ENCODE measurements at places on chromosomes 2 and 18.
A peak's percentile ranks its signal among the peaks of the same experiment; 100 is the strongest.

- DNase-seq: no peak
Observed at GRCh38 chr2:64035072-64035942, 16.1 kb upstream of the VPS54 start.

- DNase-seq: no peak
Observed at GRCh38 chr2:220005362-220005761, 377.9 kb downstream of the SLC4A3 start.

GRCh38 chr18:13136056-13136903 is 82.3 kb upstream of the LDLRAD4 start:
- no peak for DNase-seq

- DNase-seq: no peak
Observed at GRCh38 chr2:54308186-54308585, 52.2 kb upstream of the TSPYL6 start.

DNA sequence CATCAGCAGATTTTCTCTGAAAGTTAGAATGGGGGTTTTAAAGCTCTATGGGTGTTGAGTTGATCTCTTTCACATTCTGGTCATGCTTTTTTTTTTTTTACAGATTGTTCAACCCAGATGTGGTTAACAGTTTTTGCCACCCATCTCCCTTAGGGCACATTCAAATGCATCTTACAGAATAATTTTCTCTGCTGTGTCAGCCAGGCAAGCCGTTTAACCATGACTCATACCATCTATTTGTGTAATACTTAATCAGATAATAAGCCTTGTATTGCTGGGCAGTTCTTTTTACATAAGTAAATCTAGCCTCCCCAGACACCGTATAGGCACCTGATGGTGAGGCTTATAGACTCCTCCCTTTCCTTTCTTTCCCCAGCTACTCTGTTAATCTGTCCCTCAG is 62.0 kb downstream of the TGIF1 start:
- DNase-seq: no peak

DNA sequence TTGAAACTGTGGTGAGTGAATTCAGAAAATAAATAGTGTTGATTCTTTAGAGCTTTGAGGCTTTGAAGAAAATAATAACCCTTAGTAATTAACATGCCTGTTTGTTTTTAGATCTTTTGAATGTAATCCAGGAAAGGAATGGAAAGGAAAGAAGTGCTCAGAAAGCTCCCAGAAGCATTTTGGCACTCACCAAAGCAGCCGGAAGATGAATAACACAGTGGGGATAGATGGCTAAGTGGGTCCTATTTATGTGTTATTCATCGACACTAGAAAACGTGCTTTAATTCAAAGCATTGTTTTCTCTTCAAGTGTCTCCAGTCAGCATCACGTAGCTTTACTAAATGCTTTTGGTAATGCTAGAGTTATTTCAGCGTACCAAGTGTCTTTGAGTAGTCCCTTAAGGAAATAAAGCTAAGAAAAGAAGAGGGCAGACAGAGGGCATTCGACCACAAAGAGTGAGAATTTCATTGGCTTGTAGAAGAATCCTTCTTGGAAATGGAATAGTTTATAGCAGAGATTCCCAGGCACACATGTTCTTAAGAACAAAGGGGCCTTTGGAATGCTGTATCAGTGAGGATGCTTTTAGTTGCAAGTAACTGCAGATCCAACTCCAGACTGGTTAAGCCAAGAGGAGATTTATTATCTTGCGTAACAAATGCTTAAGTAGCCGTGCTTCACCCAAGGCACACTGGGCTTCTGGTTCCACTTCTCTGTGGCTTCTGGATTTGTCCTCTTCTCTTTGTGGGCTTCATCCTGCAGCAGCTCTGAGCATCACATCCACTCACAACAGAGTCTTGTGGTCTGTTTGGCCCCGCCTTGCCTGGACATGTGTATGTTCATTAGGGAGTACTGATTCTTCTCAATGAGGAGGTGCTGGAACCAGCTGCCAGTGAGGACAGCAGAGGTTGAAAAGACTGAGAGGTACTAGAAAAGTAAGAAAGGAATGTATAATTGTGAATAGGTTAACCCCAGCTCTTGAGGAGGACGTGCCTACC is 63.6 kb upstream of the LTBP1 start:
- no peak for DNase-seq

GRCh38 chr2:119126650-119127049 is 31.9 kb downstream of the C1QL2 start:
- DNase-seq: no peak

- DNase-seq: peak; percentile 83
Observed at GRCh38 chr2:160207804-160208654, 8.0 kb upstream of the ITGB6 start.

DNA sequence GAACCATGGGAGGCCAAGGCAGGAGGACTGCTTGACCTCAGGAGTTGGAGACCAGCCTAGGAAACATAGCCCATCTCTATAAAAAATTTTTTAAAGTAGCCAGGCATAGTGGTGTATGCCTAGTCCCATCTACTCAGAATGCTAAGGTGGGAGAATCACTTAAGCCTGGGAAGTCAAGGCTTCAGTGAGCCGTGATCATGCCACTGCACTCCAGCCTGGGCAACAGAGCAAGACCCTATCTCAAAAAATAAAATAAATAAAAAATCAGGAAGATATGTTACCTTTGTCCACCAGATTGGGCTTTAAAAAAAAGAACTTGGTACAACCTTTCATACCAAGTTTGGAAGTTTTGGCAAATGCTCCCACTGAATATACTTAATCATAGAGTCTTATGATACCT is 35.3 kb downstream of the CFAP210 start:
- no peak for DNase-seq

DNA sequence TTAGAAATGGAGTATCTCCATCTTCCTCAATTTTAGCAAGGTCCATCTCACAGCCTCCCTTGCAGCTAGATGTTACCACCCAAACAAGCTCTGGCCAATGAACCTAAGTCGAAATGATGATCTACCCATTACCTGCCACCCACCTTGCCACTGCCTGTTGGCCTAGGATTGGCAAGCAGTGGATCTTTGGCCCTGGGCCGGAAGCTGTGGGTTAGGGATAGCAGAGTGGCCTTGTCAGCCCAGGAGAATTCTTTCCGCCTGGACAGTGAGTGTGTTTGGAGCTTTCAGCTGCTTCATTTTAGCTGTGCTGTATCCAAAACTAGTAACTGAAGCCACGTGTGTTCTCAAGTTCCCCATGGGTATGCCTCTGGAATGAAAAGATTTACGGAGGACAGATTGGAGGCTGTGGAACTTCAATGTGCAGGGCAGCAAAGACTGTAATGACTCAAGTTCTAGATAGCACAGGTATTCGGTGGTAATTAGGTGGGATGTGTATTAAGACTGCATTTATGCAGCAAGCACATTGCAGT is 7.7 kb upstream of the PARD6G start:
- DNase-seq: no peak

GRCh38 chr18:52408800-52409302 is 68.9 kb downstream of the DCC start:
- DNase-seq: no peak

DNA sequence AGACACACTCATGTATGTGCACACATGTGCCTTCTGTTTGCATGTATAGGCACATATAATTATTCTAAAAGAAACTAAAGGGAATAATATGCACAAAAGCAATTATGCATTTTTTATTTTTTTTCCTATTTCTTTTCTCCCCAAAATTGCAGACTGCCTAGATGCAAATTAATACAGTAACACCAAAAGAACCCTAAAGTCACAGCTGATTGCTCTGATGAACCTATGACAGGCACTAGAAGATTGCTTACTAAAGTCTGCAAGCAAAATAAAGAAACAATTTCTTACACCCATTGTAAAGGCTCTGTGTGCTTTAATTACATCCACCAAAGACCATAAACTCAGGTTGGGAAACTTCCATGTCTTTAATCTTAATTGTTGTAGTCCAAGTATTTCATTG is 7.7 kb upstream of the EML4 start:
- DNase-seq: no peak

- DNase-seq: no peak
Observed at GRCh38 chr2:29238497-29238896, 123.3 kb downstream of the CLIP4 start.

DNA sequence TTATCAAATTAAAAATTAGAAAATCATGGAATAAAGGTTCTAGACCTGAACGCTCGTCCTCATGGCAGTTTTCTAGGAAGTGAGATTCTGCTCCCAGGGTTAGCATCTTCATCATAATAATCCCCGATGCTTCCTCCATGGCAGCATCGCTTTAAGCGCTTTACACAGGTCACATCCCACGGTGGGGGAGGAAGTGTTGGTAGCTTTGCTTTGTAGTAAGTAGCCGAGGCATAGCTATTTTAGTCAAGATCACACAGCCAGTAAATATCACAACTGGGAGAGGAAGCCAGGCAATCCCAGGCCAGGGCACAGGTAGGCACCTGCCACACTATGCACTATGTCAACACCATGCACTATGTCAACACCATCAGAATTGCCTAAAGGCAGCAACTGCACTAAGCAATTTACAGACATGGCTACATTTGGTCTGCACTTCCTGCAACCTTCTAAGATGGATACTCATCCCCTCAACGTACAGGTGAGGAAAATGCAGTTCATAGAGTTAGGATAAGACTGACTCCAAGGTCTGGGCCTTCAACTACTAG is 205.5 kb downstream of the FBXO15 start:
- DNase-seq: no peak

DNA sequence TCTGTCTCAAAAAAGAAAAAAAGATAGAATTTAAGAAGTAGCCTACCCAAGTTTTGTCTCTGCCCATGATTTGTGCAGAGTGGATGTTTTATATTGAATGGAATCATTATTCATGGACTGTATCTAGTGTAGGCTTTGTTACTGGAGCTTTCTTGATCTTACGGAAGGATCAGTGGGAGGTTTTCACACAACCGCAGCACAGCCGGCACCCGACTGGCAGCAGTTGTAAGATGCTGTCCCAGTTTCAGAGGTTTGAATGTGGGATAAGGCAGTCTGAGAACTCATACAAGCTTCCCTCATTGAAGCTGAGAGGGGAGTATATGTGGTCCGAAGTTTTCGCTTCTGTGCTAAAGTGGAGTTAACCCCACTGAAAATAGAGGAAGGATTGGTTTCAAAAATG is 19.7 kb upstream of the SAG start:
- no peak for DNase-seq

GRCh38 chr2:181672255-181673008 is 7.9 kb downstream of the NEUROD1 start:
- no peak for DNase-seq

DNA sequence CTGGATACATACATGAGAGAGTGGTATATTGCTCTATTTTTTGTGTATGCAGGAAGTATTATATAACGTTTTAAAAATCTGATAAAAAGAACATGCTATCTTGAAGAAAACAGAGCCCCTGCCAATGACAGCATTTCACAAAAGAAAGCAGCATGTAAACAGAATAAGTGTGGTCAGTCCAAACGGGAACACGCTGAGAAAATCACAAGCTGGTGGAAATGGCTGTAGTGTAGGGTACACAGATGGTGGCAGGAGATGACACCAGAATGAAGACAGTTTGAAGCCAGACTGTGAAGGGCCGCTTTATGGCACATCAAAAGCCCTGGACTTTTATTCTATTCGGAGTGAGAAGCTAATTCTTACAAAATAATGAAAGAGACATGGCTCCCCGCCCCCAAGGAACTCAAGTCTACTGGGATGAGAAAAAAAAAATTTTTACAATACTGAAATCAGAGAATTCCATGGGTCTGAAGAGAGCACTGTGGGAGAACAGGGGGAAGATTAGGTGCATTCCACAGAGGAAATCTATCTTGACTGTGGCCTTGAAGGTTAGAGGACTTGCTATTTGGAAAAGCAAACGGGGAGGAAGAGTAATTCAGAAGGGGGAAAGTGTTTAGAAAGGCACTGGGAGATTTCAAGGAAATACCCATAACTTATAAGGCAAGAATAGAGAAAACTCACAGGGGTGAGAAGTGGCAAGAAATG is 217.7 kb upstream of the SMAD7 start:
- DNase-seq: no peak

- no peak for DNase-seq
Observed at GRCh38 chr18:23565916-23566547, 20.3 kb downstream of the NPC1 start.

GRCh38 chr2:210167227-210167626 is 4.0 kb downstream of the KANSL1L start:
- no peak for DNase-seq

DNA sequence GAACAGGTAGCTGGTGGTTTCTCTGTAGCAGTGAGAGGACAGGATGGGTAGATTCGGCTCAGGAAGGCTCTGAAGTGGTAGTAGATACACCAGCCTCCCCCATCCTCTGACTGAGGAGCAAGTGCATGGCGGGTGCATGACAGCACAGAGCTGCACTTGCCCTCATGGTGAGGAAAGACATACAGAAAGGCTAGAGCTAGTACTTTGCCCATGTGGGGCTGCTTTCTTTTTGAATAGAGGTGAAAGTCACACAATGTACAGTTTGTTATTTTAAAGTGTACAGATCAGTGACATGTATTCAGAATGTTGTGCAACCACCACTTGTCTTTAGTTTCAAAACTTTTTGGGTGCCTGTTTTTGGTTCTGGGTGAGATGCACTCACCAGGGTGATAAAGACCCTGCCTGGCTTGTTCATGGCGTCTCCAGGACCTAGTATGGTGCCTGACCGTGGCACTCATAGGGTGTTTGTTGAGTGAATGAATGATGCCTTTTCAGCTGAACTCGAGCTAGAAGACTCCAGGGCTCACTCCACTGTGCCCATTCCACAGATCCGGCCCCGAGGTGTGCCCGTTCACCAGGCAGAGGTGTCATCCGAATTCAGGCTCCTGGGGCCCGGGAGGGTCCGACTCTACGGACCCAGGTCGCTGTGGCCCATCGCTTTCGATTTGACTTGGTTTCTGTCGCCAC is 421 bp upstream of the VAMP5 start:
- no peak for DNase-seq

DNA sequence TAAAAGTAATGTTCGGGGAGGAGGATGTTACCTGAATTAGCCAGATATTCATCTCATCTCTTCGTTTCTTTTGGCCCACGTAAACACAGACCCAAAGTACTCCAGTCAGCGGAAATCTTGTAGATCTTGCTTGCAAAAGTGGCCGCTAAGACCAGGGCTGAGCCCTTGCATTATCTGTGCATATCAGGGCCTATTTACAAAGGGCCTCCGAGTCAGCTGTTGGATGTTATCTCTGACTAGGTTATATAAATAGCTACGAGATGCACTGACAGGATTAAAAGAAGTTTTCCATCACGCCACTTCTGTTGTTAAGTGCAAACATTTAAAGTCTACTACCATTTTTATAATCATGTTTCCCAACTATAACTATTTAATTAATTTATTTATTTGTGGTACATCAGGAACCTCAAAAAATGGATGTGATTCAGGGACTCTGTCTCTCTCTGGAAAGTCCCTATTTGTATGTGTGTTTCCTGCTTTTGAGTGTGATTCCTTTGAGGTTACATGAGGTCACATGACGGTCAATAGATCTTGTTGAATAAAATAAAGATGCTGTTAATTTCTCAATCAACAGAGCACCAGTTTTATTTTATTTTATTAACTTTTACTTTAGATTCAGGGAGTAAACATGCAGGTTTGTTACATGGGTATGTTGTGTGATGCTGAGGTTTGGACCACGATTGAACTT is 46.8 kb upstream of the MBOAT2 start:
- DNase-seq: no peak

DNA sequence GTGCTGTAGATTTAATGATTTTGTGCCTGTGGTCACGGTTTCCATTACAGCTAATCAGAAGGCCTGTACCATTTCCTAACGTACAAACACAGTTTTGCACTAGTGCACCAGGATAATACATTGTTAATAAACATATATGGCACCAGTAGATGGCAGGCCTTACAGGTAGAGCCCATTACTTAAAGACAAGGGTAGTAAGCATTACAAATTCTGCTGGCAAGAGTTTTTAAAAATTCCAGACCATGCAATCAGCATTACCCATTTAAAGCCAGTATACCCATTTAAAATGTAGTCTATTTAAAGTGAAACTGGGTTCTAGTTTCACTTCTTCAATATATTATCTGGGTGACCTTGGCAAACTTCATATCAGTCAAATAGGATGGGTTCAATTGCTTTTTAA is 224.2 kb downstream of the NUP35 start:
- no peak for DNase-seq
